Dermis microvascular lymphatic vessel endothelial cell (primary cell): ENCODE measurements at places on chromosomes 6 and 20.
A peak's percentile ranks its signal among the peaks of the same experiment; 100 is the strongest.

- no peak for DNase-seq
Observed at GRCh38 chr6:159878341-159878740, 12.4 kb upstream of the MAS1 start.

DNA sequence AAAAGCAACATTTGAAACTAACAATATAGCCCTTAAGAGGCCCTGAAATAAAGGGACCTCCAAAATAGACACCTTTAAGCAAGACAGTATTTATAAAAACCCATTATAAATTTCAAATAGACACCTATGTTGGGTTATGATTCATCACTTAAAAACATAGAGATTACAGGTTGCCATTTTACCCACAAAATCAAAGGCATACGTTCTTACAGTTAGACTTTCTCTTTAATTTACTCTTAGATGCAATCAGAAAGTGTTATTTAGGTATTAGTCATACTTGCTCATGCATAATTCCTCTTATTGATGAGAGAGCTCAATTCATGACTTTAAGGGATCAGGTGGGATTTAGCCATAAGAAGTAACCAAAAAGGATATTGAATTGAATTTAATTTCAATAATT lies 51.5 kb upstream of the TMEM200A start:
- no peak for DNase-seq

DNA sequence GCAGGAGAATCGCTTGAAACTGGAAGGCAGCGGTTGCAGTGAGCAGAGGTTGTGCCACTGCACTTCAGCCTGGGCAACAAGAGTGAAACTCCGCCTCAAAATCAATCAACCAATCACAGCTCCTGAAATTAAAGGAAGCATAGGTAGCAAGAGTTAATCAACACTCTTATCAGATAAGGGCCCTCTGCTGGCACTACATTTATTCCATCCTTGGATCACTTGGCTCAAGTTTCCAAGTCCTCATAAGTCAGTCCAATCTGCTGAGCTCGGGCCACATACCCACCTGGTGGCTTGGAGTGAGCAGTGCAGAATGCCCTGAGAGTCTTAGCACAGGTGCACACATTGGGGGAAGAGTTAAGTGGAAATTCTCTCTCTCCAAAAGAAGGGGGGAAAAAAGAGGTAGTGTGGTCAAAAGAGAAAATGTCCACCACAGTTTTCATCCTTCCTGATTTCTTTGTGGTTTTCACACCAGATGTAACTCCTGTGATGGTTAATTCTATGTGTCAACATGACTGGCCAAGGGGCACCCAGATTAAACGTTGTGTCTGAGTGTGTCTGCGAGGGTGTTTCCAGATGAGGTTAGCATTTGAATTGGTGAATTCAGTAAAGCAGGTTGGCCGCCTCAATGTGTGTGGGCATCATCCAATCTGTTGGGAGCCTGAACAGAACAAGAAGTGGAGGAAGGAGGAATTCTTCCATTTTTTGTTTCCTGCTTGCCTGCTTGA lies 14.2 kb upstream of the FAM8A1 start:
- DNase-seq, result no peak

- no peak for DNase-seq
Observed at GRCh38 chr6:141510803-141511202, 621.9 kb upstream of the GJE1 start.

DNA sequence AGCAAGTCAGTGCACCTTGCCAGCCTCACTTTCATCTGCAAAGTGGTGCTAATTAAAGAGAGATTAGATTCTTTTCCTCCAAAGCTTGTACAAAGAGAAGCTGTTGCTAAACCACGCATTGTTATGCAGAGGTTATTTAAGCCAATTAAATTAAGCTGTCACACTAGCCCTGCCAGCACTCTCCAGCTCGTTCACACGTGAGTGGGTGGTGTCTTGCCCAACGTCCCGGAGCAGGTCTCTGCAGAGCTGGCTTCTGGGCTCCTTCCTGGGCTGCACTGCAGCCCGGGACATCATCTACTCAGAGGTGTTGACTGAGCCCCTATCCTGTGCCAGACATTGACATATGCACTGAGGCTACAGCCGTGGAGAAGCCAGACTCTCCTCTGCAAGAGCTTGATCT lies 401.6 kb upstream of the SULF2 start:
- DNase-seq, result no peak

- DNase-seq, result no peak
Observed at GRCh38 chr6:154909821-154910220, 85.3 kb upstream of the TIAM2 start.

- no peak for DNase-seq
Observed at GRCh38 chr6:155143029-155143577, 120.7 kb upstream of the CLDN20 start.

GRCh38 chr20:57985278-57985677 lies 243.2 kb downstream of the ANKRD60 start:
- no peak for DNase-seq

- DNase-seq, result no peak
Observed at GRCh38 chr6:136901212-136901784, 20.8 kb upstream of the SLC35D3 start.

DNA sequence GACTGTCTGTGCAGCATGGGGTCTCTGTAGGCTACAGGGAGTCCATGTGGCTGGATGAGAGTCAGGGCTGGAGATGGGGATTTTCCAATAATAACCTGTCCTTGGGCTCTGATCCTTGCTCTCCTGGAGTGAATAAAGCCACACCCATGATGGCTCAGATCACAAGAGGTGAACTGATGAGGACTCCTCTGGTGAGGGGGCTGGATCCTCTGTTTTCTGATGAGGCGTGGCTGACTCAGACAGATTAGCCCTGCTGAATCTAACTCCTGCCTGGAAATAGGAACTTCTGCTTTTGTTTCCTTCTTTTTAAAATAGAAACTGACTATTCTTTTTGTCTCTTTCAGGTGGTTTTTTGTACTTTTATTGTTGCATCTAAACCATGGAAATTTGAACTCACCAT lies 27.0 kb downstream of the CST9L start:
- no peak for DNase-seq

- no peak for DNase-seq
Observed at GRCh38 chr6:72522735-72523141, 99.1 kb upstream of the KCNQ5 start.

DNA sequence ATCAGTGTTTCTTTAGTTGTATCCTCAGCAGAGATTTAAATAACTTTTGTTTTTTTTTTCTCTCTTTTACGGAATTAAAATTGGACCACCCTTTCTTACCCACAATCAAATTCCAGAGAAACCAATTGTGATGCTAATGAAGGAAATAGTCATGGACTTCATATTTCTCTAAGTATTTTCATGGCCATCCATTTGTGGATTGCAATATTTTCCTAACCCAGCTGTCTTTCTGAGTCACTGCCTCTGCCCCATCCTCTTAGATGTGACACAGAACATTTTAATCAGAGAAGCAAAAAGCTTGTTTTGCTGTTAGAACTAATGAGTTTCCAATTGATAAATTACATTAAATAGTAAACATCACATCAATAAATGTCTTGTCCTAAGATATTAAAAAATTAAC lies 405.5 kb upstream of the ADGRB3 start:
- DNase-seq, result no peak

- no peak for DNase-seq
Observed at GRCh38 chr6:84512391-84512790, 252.0 kb downstream of the TBX18 start.

DNA sequence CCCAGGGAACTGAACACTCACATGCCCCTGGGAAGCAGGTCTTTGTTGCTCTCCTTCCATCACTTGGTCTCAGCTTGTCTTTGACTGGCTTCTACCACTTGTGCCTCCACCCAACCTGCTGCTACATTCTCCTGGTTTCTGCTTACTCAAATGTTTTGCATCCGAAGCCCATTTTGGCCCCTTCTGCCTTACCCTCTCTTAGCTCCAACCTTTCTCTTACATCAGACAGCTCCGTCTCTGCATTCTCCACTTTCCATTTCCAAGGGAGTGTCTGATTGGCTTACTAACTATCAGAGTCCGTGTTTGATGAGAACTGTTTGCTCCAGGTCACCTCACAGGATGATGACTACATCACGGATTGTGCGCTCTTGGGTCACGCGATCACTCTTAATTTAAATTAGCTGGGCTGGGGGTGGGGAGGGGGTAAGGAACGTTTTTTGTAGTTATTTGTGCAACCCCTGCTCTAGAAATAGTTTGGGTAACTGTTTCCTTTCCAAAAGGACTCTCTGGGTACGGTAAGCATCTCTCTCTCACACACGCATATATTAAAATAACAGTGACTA lies 844 bp upstream of the ABRACL start:
- DNase-seq, result peak; percentile 12

GRCh38 chr6:144898741-144899140 lies 613.6 kb downstream of the UTRN start:
- DNase-seq, result no peak

DNA sequence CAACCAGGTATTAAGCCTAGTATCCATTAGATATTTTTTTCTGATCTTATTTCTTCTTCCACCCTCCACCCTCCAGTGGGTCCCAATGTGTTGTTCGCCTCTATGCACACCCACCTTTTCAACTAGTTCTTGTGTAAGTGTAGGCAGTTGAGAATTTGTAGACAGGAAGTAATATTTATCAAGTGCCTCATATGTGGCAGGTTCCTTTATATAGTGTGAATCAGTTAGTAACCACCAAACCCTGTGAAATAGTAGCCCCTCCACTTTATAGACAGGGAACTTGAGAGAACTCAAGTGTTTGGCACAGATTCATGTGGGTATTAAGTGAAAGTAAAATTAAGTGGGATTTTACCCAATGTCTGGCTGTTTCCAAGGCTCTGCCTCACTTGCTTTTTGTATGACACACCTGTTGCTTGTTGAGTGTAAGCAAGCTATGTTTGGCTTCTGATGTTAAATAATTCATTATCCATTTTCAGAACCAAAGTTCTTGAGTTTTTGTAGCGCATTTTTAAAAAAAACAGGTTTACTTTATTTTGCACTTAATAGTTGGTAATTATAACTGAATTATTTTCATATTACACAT lies 24.8 kb downstream of the AFDN start:
- no peak for DNase-seq

DNA sequence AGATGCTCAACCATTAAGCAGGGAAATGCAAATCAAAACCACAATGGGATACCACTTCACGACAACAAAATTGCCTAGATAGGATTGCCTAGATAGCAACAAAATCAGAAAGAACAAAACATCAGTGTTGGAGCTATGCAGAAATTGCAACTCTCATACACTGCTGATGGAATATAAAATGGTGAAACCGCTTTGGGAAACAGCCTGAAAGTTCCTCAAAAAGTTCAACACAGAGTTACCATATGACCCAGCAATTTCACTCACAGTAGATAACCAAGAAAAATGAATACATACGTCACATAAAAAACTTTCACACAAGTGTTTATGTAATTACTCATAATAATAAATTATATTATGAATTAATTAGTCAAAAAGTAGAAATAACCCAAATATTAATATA lies 78.3 kb downstream of the MAFB start:
- DNase-seq, result no peak

GRCh38 chr6:9204171-9204570 lies 768.8 kb upstream of the SLC35B3 start:
- peak; percentile 4 for DNase-seq

GRCh38 chr6:17580518-17581048 lies 19.5 kb upstream of the FAM8A1 start:
- no peak for DNase-seq

DNA sequence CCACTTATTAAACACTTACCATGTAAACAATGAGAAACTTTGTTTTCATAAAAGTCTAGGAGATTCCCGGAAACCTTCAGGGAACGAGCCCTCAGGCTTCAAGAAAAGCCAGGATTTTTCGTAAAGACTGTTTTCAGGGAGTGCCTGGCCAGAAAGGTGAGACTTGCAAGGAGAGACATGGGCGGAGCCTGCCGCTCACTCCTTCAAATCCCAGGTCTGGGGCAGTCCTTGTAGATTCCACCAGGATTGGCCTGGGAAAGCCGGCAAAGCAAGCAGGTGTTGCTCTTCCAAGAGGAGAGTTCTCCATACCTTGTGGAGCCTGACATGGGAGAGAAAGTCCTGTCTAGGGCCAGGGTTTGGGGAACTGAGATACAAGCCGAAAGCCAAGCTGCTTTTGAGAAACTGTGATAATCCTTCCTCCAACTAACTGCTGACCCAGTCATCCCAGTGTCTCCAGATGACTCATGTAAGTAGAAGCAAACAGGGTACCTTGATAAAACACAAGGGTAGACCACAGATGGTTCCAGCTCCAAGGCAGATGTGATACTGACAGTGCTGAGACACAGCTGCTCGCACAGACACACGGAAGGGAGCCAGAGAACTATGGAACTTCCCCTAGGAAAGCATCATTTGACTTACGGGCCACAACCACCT lies 69.4 kb upstream of the NAA20 start:
- DNase-seq, result no peak

DNA sequence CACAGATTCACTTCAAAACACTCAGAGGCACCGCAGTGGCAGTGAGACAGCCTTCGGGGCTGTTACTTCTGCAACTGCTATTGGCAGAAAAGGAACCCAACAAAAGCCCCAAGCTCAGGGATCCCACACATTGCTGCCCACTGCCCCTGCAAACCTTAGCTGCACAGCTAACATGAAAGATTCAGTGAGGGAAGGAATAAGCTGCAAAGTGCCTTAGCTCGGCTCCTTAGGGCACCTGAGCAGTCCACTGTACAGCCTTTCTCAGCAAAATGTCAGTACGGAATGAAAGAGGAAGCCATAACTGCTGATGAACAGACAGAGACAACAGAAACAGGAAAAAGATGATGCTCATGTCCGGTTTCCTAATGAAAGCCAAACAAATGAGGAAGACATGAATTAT lies 179.7 kb upstream of the SHLD1 start:
- DNase-seq, result peak; percentile 28

DNA sequence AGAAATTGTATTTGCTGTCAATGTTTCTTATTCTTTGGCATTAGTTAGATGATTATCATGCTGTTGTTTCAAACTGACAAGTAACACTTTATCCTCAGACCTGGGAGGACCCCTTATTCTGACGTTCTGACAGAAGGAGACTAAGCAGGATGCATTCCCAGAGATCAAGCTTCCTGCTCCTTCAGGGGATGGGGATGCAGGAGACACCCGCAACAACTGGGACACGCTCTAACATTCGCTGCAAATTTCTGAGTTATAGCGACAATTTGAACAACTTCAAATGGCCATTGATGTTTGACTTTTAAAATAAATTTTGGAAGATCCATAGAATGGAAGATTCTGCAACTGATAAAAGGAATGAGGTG lies 69.0 kb upstream of the ZNF184 start:
- no peak for DNase-seq

- no peak for DNase-seq
Observed at GRCh38 chr20:43318755-43319297, 129.1 kb upstream of the PTPRT start.

- no peak for DNase-seq
Observed at GRCh38 chr6:15653581-15653980, 9.2 kb downstream of the DTNBP1 start.

GRCh38 chr6:10991115-10991514 lies 53.0 kb downstream of the ELOVL2 start:
- DNase-seq, result no peak

DNA sequence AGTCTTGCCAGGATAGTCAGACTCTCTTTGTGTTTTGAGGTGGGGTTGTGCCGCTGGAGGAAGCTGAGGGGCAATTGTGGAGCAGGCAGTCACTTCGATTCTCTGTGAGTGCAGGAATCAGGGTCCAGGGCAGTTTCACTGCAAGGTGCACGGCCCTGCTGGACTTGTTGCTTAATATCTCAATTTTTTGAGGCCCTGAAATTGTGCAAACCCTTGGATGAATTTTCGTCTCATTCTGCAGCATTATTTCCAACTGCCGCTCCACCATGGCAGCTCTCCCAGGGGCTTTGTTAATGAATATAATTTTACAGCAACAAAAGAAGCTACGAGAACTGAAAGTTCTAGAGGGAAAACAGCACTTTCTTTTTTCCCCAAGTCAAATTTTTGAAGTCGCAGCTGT lies 531.9 kb downstream of the QKI start:
- DNase-seq, result no peak
